ENCODE measurements at places on chromosomes 2 and 18.

- DNase-seq = no peak
These were observed 149.4 kb downstream of the EPHA4 start for GRCh38 chr2:221422516-221423209.

DNA sequence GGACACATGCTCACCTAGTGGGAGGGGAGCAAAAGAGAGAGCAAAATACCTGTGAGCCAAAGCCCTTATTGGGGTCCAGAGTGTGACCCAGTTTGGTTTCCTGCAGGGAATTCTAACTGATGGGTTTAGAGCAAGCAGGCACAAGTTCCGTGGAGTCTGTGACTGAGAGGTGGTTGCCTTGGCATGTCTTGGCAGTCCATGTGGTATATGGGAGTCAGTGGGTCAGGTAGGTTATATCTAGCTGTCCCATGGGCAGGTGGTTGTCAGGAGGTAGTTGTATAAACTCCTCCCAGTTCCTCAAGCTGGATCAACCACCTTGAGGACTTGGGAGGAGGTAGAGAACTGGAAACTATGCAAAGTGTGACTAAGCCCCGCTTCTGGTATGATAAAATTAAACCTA lies 452.8 kb upstream of the VWC2L start:
- no peak for DNase-seq

DNA sequence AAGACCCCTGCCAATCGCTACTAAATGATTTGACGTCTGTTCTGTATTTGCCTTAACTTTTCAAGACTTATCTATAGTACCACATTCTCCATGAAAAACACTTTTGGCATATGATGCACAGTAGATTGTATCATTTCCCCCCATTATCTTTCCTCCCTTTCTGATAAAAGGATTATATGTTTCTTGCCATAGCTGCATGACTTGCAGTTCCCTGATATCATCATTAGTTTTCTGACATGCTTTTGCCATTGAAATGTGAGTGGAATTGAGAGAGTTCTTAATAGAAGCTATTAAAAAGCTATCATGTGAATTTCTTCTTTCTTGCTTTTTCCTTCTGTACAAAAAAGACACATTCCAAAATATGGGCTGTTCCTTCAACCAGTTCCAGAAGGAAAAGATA lies 130.3 kb downstream of the TMEFF2 start:
- DNase-seq = no peak

DNA sequence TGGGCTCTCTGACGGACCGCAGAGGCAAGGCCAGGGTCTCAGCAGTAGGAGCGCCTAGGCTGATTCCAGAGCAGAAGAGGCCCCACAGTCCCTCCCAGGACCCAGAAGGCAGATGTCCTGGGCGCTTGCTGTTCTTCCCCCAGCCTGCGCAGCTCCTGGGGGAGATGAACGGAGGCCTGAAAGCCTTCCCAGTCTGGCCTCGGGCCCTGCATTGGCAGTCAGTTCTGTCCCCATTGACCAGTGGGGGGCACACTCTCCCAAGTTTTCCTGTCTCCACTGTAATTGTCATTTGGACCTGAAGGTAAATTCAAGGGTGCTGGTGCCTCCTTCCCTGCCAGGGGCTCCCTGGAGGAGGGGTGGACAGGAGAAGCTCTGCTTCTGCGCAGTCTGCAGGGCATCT lies 345.7 kb downstream of the CYP26B1 start:
- DNase-seq = no peak

- no peak for DNase-seq
These were observed 79.4 kb downstream of the MARCHF4 start for GRCh38 chr2:216292886-216293301.

- no peak for DNase-seq
These were observed 39.7 kb upstream of the B3GNT7 start for GRCh38 chr2:231355508-231356465.

GRCh38 chr18:8673256-8674209 lies 31.8 kb upstream of the MTCL1 start:
- DNase-seq = no peak

GRCh38 chr18:76420898-76421684 lies 74.0 kb downstream of the ZNF516 start:
- no peak for DNase-seq

DNA sequence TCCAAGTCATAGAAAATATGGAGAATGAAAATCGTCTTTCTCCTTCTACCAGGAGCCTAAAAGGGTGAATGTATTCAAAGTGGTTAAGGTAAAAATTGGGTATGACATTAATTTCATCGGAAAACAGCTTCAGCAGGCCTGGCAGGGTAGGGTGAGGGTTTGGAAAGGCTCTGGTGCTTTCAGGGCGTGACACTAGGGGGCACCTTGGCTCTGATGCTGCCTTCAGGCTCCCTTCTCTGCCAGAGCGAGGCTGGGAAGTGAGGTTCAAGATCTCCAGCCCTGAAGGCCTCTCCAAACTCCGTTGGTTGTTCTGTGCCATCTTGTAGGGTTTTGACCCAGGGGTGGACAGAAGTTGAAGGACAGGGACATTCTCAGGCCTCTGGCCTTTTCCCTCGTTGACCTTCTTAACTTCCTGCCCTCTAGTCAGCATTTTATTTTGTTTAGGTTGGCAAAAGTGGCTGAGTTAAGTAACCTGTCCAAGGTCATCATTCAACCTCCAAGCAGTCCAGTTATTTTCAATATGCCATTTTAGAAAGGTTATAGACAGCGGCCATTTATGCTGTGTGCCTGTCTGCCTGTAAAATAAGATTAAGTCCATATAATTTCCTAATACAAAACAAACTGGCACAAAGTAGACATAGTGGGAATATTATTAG lies 40.3 kb downstream of the EML6 start:
- DNase-seq = no peak

DNA sequence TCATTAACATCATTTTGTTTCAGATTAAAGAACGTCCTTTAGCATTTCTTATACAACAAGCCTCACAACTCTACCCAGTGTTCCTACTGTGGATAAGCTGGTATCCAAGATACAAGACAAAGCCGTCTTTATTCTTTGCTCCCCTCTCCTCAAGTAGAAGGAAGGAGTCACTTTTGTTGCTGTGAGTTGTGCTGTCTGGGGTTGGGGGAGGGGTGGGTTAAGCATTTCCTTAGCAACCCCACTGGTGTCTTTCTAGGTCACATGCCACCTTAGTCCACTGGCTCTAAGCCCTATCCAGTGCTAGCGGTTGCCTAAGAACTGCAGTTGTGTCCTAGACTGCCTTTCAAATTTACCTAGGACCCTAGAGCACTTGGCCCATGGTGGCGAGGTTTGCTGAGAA lies 155.6 kb upstream of the PIEZO2 start:
- no peak for DNase-seq
